ENCODE measurements at places on chromosomes 12 and 14.

GRCh38 chr14:32427726-32428528 lies 98.8 kb downstream of the AKAP6 start:
- DNase-seq, result no peak

DNA sequence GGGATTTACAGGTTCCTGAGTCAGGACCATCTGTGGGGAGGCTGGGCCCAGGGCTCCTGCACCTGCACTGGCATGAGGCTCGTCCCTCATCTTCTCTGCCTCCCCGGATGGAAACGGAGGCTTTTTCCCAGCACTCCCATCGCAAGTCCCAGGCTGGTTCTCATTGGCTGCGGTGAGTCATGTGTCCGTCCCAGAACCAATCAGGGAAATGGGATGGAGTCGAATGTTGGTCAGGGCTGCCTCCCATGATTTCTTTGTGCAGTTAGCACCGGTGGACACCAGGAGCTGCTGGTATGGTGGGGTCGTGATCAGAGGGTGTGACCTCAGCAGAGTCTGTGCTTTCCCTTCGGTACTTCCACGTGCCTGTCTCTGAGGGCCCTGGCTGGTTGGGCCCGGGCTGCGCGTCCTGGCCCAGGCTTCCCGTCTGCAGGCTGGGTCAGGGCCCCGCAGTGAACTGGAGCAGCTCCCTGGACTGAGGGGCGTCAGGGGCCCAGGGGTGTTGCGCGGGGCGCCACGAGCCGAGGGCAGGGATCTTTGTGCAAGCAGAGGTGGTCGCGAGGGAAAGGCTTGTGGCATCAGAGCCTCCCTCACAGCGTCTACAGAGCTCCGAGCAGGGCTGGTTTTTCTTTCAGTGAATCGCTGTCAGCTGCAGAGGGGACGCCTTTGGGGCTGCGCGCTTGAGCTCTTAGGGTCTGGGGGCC lies 168.1 kb downstream of the ADGRD1 start:
- DNase-seq, result no peak

DNA sequence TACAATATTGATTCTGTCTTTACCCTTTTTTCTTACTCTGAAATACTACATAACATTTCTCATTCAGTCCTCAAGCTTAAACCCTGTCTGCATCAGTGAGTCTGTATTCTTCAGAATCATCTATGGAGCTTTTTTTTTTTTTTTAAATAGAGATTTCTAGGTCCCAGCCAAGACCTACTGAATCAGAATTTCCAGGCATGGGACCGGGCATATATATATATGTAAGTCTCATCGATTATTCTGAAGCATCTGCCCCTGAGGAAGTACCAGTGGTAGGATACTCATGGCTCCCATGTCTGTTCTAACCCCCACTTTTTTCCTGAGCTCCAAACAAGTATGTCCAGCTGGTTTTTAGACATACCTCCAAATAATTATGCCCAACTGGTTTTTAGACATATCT lies 6.1 kb downstream of the DDX47 start:
- no peak for DNase-seq

DNA sequence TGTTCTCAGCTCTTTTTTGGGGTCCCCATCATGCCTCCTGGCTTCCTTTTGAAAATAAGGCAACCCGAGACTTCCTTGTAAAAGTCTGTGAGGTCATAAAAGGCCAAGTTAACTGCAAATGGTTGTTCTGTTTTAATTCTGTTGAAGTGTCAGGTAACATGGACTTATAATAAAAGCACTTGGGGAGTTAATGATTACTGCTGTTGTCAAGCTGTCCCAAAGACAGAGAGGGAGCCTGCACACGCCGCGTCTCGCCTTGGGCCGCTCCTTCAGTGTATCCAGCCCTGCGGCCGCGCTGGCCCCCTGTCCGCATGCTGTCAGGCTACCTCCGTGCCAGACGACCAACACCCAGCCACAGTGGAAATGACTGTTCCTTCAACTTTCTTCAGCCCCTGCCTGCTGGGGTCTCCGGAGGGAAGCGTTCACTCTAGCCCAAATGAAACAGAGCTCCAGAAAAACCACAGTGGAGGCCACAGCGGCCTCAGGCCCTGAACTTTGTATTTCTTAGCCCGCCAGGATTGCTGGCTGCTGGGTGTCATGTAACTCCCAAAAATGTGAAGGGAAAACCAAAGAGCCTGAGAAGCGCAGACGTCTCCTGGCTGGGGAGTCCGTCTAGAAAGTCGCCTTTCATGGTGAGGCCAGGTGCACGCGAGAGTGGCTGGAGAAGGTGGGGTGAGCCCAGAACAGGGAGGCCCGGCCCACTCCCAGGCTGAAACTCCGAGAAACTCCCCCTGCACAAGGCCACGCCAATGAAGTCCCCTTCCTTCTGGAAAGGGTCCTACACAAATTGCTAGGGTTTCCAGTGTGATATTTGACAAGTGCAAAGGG lies 189.1 kb downstream of the ZFP36L1 start:
- DNase-seq, result no peak

- DNase-seq, result no peak
Measured at GRCh38 chr12:54616933-54617680, 17.6 kb downstream of the LACRT start.

Data from activated CD8-positive, alpha-beta memory T cell treated with anti-CD3 and anti-CD28 coated beads for 1 hour (primary cell).